ENCODE measurements at places on chromosomes 1 and 21. TPM values are rescaled to one million over a fixed set of nuclear protein-coding genes. Genes with fewer than 3 reads are reported as not detected.

- H3K4me3 ChIP-seq: no peak overlapping the region
- H3K4me1 ChIP-seq: no peaks in the 10 kb centered on the region
- peaks cover 7% of the 10 kb centered on the region for H3K27me3 ChIP-seq
- H3K27ac ChIP-seq: no peak overlapping the region
Measured at GRCh38 chr21:43869486-43870325, 4.7 kb downstream of the AGPAT3 start.

DNA sequence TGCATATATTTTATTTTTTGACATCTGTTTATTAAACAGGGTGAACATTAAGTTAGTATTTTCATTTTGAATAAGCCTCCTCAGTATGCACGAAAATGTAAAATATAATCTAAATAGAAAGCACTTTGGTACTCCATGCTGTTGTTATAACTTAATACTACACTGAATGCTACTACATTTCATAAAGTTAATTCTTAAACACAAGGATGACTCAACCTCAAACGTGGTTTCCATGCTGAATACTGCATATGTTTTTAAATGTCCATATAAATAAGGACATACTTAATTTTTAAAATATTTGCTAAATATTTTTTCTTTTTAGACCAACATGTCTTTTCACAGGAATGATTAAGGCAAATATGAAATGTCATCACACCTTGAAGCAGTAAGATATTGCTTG is 83.9 kb downstream of the USP24 start:
- H3K4me1 ChIP-seq: no peaks in the 10 kb centered on the region
- H3K4me3 ChIP-seq: no peak overlapping the region
- H3K36me3 ChIP-seq: peaks cover 10% of the 10 kb centered on the region

GRCh38 chr21:29302359-29302875 is 3.7 kb downstream of the BACH1 start:
- peaks cover 2% of the 10 kb centered on the region for H3K36me3 ChIP-seq
- no peak overlapping the region for H3K4me3 ChIP-seq
- no peak overlapping the region for H3K27ac ChIP-seq
- no peak for DNase-seq
- H3K4me1 ChIP-seq: peaks cover 23% of the 10 kb centered on the region
- no peaks in the 10 kb centered on the region for H3K27me3 ChIP-seq

DNA sequence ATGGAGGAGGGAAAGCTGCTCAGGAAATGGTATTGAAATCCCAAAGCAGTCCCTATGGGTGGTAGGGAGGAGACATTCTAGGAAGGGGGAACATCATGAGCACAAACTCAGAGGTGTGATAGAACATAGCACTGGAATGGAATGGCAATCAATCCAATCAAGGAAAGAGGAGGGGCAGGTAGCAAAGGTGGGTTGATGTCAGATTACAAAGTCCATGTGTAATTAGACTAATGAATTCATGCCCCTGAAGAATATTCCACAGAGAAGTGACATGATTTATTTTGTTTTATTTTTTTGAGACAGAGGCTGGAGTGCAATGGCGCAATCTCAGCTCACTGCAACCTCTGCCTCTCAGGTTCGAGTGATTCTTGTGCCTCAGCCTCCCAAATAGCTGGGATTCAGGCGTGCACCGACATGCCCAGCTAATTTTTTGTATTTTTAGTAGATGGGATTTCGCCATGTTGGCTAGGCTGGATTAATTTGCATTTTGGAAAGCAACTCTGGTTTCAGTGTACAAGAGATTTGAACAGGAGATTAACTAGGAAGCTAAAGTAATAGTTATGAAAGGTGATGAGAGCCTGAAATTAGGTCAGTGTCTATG is 36.1 kb downstream of the DEGS1 start:
- no peaks in the 10 kb centered on the region for H3K36me3 ChIP-seq
- DNase-seq: no peak
- peaks cover 3% of the 10 kb centered on the region for H3K4me1 ChIP-seq
- no peak overlapping the region for H3K4me3 ChIP-seq
- H3K27me3 ChIP-seq: peaks cover 2% of the 10 kb centered on the region

DNA sequence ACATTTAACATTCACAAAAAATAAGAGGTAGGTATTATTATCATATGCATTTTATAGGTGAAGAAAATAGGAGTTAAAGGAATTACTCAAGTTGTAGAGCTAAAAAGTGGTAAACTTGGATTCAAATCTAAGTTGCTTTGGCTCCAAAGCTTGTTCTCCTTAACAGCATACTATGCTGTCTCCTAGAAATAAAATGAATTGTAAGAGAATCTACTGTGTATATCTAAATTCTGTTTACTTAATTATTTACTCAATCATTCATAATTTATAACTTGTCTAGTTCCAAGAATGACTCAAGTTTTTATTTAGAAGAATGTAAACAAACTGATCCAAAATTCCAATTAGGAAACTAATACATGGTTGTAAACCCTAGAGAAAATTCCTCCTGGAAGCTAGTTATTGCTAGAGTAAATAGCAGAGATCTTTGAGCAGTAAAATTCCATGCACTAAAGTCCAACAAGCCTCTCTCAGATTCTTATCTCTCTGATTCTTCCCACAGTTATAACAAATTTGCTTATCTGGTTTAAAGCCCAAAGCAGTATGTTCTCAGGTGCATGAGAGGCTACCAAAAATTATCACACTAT is 132.5 kb upstream of the DPT start:
- no peaks in the 10 kb centered on the region for H3K27me3 ChIP-seq
- DNase-seq: no peak
- H3K27ac ChIP-seq: no peak overlapping the region
- H3K36me3 ChIP-seq: peaks cover 4% of the 10 kb centered on the region
- H3K4me1 ChIP-seq: no peaks in the 10 kb centered on the region

GRCh38 chr1:152029144-152029928 is 7.5 kb downstream of the S100A11 start:
- peaks cover 2% of the 10 kb centered on the region for H3K27me3 ChIP-seq
- H3K4me1 ChIP-seq: peaks cover 6% of the 10 kb centered on the region
- H3K27ac ChIP-seq: no peak overlapping the region
- no peaks in the 10 kb centered on the region for H3K36me3 ChIP-seq
- H3K4me3 ChIP-seq: no peak overlapping the region

GRCh38 chr1:219478811-219479210 is 134.1 kb downstream of the ZC3H11B start:
- H3K27me3 ChIP-seq: no peaks in the 10 kb centered on the region
- H3K27ac ChIP-seq: no peak overlapping the region
- H3K36me3 ChIP-seq: no peaks in the 10 kb centered on the region
- H3K4me3 ChIP-seq: no peak overlapping the region
- no peaks in the 10 kb centered on the region for H3K4me1 ChIP-seq
- no peak for DNase-seq

GRCh38 chr1:224503161-224504118 is 68.8 kb upstream of the WDR26 start:
- peak overlapping the region; percentile 71 for H3K4me3 ChIP-seq
- H3K36me3 ChIP-seq: no peaks in the 10 kb centered on the region
- DNase-seq: peak; percentile 91
- peaks cover 51% of the 10 kb centered on the region for H3K4me1 ChIP-seq
- peaks cover 21% of the 10 kb centered on the region for H3K27me3 ChIP-seq
- peak overlapping the region; percentile 99 for H3K27ac ChIP-seq

DNA sequence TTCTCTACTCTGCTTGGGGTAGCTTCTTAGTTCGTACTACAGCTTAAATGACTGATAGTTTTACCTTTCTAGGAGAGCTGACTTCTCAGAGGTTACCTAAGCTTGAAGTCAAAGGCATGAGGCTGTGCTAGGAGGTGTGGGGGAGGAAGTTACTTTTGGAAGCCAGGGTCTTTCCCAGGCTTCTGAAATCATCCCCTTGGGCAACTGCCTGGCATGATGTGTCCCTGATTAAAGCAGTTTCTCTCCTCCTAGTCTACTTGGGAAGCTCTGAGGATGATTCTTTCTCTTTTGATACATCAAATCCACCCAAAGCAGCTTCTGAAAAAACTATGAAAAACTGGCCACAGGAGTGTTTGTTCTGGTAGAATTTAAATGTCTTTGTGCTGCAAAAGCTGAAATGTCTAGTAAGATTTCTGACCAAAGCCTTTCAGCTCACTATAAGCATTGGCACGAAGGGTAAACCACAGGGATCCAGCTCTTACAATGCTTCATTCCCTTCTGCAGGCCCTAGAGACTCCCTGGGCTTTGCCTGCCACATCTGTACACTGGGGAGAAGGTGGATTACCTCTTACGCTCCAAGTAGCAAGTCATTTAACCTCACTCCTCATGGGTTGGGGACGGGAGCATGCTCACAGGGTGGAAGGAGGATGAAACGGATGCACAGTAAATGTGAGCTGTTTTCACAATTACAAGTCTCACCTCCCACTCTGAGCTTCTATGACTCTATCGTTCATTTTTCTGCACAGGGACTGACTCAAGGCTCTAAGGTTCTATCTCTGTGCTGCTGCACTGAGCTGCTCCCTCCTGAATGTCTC is 59.6 kb downstream of the RUNX1 start:
- peaks cover 2% of the 10 kb centered on the region for H3K27me3 ChIP-seq
- H3K36me3 ChIP-seq: no peaks in the 10 kb centered on the region
- no peak overlapping the region for H3K27ac ChIP-seq
- DNase-seq: no peak

GRCh38 chr1:150804671-150805070 is 3.4 kb downstream of the CTSK start:
- H3K36me3 ChIP-seq: no peaks in the 10 kb centered on the region
- peaks cover 8% of the 10 kb centered on the region for H3K4me1 ChIP-seq
- peaks cover 3% of the 10 kb centered on the region for H3K27me3 ChIP-seq
- DNase-seq: no peak

GRCh38 chr1:171480035-171480434 is 5.3 kb upstream of the PRRC2C start:
- peaks cover 3% of the 10 kb centered on the region for H3K27me3 ChIP-seq
- no peak for DNase-seq
- no peak overlapping the region for H3K4me3 ChIP-seq
- peaks cover 3% of the 10 kb centered on the region for H3K4me1 ChIP-seq
- H3K27ac ChIP-seq: no peak overlapping the region

GRCh38 chr1:30274173-30274970 is 449.0 kb downstream of the MATN1 start:
- H3K4me3 ChIP-seq: no peak overlapping the region
- peaks cover 12% of the 10 kb centered on the region for H3K27me3 ChIP-seq
- H3K36me3 ChIP-seq: no peaks in the 10 kb centered on the region
- H3K27ac ChIP-seq: no peak overlapping the region
- no peaks in the 10 kb centered on the region for H3K4me1 ChIP-seq

DNA sequence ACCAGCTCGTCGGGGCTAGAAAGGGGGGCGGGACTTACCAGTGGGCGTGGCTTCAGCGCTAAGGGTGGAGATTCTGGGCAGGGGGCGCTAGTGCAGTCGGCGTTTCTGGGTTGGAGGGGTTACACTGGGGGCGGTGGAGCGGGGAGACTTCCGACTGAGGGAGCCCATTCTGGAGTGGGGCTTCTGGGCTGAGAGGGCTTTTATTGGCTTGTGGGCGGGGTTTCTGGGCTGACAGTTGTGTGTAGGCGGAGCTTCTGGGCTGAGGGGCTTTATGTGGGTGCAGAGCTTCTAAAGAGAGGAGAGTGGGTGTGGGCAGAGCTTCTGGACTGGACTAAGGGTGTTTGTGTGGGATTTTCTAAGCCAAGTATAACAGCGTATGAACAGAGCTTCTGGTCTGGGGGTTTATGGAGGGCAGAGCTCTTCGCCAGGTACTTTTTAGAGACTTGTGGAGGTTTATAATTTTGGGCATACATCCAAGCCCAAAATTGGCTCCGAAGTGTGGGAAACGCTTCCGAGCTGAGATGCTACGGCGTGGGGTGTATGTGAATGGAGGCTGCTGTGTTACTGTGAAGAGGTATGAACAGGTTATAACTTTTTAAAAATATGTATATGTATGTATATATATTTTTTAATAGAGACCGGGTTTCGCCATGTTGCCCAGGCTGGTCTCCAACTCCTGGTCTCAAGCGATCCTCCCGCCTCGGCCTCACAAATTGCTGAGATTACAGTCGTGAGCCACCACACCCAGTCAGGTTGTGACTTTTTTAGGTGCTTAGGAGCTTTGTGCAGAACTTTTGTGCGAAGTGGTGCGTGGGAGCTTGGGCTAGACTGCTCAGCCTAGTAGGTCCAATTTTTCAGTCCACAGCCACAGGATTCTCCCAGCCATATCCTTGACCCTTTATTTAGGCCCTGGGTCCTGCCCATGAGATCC is 825 bp downstream of the TMEM39B start:
- peak overlapping the region; percentile 100 for H3K27ac ChIP-seq
- DNase-seq: peak; percentile 98
- H3K27me3 ChIP-seq: peaks cover 9% of the 10 kb centered on the region
- peaks cover 5% of the 10 kb centered on the region for H3K36me3 ChIP-seq

DNA sequence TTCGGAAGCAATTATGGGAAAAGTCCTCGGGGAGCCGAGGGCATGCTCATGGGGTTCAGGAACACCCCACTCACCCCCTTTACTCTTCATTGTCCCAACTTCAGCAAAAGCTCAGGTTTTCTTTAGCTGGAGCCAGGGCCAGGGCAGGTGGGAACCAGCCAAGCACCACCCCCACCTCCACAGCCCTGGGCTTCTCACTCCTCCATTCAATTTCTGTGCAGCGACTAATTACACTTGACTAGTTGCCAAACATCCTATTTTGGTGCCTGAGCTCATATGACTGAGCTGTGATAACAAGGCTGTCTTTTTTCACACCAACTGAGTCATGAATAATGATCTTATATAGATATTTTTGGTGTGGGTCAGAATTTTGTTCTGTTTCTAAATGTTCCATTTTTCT is 257.2 kb upstream of the AJAP1 start:
- no peak for DNase-seq
- H3K27me3 ChIP-seq: no peaks in the 10 kb centered on the region
- peaks cover 5% of the 10 kb centered on the region for H3K36me3 ChIP-seq

GRCh38 chr1:217944550-217944949 is 313.4 kb downstream of the SPATA17 start:
- H3K27ac ChIP-seq: no peak overlapping the region
- DNase-seq: no peak
- no peaks in the 10 kb centered on the region for H3K36me3 ChIP-seq
- no peak overlapping the region for H3K4me3 ChIP-seq
- no peaks in the 10 kb centered on the region for H3K27me3 ChIP-seq

DNA sequence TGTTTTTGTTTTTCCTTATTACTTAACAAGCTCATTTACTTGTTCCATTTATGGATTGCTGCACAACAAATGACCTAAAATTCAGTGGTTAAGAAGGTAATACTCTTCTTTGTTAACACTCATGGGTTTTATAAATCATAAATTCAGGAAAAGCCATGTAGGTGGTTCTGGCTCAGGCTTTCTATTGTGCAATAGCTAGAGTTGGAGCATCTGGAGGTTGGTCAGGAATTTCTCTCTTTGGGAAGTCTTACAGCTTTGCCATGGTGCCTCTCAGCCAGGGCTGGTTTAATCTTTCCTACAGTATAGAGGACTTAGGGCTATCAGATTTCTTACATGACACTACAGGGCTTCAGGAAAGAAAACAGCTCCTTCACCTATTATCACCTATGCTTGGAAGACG is 1677.1 kb downstream of the KCNT2 start:
- no peaks in the 10 kb centered on the region for H3K4me1 ChIP-seq
- DNase-seq: no peak
- no peaks in the 10 kb centered on the region for H3K27me3 ChIP-seq
- H3K27ac ChIP-seq: no peak overlapping the region

- H3K4me1 ChIP-seq: no peaks in the 10 kb centered on the region
- no peaks in the 10 kb centered on the region for H3K27me3 ChIP-seq
- H3K27ac ChIP-seq: no peak overlapping the region
- no peaks in the 10 kb centered on the region for H3K36me3 ChIP-seq
- H3K4me3 ChIP-seq: no peak overlapping the region
Measured at GRCh38 chr1:219460896-219461815, 151.7 kb downstream of the ZC3H11B start.

- DNase-seq: no peak
- no peak overlapping the region for H3K27ac ChIP-seq
- H3K36me3 ChIP-seq: no peaks in the 10 kb centered on the region
- no peak overlapping the region for H3K4me3 ChIP-seq
Measured at GRCh38 chr1:7508934-7509519, 262.1 kb upstream of the VAMP3 start.

The TMEM125 gene
- not detected for total RNA-seq

The SYTL1 gene
- total RNA-seq: 3.2 TPM

The HTR6 gene
- total RNA-seq: not detected

The C1orf94 gene
- not detected for total RNA-seq

The AMY1B gene
- not detected for total RNA-seq

The SLC6A9 gene
- 8.9 TPM for total RNA-seq

The NTNG1 gene
- 3.2 TPM for total RNA-seq

The YRDC gene
- total RNA-seq: 14.9 TPM

All from glutamatergic neuron (in vitro differentiated cells).